ENCODE measurements at places on chromosomes 13 and 19.

DNA sequence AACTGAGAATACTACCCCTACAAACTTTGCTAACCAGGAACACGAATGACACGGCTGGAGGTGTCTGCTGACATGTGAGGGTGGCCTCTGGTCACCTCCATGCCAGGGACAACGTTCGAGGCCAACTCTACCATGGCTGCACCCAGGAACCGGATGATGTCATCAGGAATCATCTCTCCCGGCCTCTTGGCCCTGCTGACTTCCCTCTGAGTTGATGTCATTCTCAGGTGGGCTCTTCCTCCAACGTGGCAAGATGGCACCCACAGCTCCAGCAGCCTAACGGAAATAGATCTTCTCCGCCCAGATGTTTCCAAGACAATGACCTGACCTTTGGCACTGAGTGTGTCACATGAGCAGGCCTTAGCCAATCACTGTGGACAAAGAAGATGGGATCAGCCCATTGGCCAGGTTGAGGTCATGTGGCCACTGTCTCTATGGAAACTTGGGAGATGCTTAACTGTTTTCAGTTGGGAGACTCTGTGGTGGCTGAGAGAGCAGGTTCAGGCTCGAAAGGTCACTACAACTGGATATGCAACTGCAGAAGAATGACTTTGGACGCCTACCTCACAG is 15.0 kb downstream of the MBD3L2B start:
- DNase-seq: no peak

DNA sequence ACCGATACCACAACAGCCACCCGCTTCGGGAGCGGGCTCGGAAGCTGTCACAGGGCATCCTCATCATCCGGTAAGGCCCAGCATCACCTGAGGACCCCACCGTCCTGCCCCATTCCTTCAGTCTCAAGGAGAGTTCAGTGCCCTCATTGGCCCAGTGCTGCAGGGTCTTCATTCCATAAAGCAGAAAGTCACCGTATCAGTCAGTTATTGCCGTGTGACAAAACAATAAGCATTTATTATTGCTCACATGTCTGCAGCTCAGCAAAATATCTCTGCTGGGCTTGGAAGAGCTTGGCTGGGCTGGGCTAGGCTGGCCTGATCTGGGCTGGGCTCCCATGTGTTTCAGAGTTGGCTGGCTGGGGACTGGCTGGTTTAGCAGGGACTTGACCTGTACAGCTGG is 8.1 kb upstream of the MRI1 start:
- DNase-seq: no peak

- DNase-seq: no peak
These were observed 3.2 kb downstream of the MAG start for GRCh38 chr19:35294859-35295791.

DNA sequence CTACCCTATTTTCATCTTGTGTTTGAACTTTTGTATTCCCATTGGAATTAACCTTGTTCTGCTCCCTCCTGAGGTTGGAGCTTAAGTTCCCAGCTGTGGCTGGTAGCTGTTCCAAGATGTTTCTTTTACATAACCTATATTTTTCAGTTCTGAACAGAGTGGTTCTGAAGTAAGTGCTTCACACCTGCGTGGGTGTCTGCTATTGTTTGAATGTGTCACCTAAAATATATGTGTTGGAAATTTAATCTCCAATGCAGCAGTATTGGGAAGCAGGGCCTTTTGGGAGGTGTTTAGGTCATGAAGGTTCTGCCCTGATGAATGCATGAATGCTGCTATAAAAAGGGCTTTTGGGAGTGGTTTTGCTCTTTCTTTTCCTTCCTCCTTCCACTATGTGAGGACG is 123.8 kb downstream of the LACC1 start:
- DNase-seq: no peak

DNA sequence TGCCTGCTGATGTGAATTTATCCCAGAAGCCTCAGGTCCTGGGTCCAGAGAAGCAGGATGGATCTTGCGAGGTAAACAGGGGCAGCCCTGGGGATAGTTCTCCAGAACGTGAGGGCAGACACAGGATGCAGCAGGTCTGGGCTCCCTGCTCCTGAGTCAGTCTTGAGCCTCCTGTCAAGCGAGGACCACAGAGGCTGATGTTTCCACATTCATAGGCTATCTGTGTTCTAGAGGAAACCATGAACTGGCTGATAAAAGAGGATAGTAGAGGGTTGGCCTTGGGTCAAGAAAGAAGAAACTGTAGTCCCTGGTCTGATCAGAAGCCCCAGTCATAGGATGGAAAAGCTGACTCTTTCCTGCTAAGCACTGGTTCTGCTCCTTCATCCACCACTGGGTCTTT is 2.2 kb downstream of the ZNF175 start:
- no peak for DNase-seq

- no peak for DNase-seq
These were observed 124.7 kb upstream of the RNF113B start for GRCh38 chr13:98301721-98302120.

- DNase-seq: no peak
These were observed 66.0 kb downstream of the ABCC4 start for GRCh38 chr13:95235199-95235756.

GRCh38 chr13:24228852-24229458 is 68.4 kb downstream of the SPATA13 start:
- no peak for DNase-seq

DNA sequence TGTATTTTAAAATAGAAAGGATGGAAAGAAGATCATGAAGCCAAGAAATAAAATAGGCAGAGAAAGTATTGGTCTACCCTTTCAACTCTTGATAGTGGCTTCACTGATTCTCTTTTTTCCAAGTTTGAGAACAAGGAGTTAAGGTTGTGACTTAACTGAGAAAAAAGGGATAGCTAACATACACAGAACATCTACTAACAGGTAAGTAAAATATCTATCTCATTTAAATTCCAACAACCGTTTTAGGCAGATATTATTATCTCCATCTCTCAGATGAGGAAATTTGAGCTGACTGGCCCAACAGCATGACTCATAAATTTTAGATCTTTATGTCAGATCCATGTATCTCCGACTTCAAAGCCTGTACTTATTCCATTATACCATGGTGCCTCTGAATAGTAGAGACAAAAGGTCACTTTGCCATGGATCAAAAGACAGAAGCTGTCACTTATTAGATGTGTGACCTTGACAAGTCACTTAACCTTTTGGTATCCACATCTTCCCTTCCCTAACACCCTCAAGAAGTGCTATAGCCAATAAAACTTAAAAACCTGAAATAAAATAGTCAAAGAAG is 152.1 kb downstream of the DACH1 start:
- no peak for DNase-seq

DNA sequence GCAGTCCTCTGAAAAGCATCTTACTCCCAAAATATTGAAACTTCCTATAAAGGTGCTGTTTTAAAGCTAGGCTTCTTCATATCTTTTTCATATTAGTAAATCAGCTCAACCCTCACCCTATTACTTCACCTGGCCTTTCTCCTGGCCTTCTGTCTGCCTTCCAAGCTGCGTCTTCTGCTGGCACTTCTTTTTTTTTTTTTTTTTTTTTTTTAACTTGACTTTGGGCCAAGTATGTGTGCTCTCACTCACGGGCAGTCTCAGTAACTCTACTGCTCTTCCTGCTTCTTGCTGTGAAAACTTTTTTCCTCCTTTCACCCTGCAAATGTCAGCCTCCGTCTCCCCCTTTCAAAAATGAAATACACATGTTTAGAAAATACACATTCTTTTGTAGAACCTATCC is 41.2 kb upstream of the KCTD4 start:
- no peak for DNase-seq

- no peak for DNase-seq
These were observed 924.6 kb downstream of the OLFM4 start for GRCh38 chr13:53953183-53953582.

- no peak for DNase-seq
These were observed 60.1 kb upstream of the AKAP11 start for GRCh38 chr13:42211704-42212464.

DNA sequence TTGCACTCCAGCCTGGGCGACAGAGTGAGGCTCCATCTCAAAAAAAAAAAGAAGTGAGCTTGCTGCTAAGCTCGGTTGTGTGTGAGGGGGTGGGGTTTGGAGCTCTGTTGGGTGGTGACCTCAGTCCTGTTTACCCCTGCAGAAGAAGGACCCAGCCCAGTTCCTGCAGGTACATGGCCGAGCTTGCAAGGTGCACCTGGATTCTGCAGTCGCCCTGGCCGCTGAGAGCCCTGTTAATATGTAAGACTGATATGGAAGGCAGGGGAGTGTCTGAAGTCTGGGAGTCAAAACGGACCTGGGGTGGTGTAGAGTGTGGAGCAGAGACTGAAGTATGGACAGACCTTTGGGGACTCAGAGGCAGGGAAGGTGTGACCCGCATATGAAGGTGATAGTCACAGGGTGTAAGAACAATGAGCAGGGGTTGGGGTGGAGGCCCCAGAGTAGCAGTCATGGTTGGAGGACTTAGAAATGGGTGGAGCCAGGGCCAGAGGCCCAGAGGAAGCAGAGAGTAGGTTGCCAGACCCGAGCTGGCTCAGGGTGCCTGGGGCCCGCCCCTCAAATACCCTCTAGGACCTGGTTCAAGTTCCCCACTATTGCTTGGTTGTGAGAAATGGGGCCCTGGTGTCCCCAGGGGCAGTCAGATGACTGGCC is 13.2 kb downstream of the CLASRP start:
- DNase-seq: no peak

DNA sequence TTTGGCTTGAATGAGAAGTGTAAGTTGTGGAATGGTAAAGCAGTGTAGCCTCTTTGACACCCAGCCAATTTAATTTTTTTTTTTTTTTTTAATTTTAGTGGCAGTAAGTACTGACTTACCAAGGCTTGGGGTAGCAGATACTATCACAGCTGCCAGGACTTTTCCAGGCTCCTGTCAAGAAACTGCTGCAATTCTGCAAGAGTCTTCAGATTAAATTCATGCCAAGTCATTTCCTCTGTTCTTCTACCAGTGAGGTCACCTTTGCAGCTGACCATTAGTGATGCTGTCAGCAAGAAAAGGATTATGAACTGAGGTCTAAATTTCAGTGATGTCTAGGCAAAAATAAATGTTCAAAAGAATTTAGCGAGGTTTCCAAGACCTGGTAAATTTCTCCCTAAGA is 91.2 kb downstream of the GGACT start:
- no peak for DNase-seq

All from retina (tissue), 1 donor.